ENCODE measurements at places on chromosomes 1 and 21. TPM values are rescaled to one million over a fixed set of nuclear protein-coding genes. Genes with fewer than 3 reads are reported as not detected.

PTCH2 gene
- total RNA-seq: 0.04 TPM

DR1 gene
- total RNA-seq: 56.3 TPM

DNA sequence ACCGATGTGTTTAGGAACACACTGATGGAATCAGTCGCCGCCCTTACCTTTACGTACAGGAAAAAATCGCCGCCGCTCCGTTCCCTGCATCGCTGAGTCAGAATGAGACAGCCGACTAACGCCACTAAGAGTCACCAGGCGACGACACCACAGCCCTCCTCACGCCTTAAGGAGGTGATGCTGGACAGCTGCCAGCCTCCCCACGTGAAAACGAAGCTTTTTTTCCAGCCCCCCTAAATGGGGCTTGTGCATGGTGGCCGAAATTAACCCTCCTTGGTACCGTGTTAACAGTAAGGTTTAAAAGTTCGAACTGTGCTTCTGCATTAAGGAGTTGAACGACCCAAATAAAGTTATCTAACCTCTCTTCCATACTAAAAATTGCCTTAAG lies 511 bp downstream of the DNTTIP2 start:
- no peak for DNase-seq

DNA sequence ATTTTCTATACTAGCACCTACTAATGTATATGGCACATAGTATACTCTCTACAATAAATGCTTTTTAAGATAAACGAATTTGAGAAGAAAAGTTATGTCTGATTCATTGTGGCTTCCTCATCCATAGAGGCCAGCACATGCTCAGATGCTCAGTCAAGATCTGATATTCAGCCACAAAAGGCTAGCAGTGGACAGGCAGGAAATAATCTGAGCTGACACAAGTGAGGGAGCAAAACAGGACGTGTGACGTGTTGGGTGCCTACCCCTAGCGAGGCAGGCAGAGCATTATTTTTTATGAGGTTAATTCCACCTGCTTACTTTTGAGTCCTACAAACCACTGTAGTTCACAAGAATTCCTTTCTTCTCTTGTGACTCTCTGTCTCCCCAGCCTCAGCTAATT lies 550.9 kb downstream of the SMYD3 start:
- peak; percentile 10 for DNase-seq

DNA sequence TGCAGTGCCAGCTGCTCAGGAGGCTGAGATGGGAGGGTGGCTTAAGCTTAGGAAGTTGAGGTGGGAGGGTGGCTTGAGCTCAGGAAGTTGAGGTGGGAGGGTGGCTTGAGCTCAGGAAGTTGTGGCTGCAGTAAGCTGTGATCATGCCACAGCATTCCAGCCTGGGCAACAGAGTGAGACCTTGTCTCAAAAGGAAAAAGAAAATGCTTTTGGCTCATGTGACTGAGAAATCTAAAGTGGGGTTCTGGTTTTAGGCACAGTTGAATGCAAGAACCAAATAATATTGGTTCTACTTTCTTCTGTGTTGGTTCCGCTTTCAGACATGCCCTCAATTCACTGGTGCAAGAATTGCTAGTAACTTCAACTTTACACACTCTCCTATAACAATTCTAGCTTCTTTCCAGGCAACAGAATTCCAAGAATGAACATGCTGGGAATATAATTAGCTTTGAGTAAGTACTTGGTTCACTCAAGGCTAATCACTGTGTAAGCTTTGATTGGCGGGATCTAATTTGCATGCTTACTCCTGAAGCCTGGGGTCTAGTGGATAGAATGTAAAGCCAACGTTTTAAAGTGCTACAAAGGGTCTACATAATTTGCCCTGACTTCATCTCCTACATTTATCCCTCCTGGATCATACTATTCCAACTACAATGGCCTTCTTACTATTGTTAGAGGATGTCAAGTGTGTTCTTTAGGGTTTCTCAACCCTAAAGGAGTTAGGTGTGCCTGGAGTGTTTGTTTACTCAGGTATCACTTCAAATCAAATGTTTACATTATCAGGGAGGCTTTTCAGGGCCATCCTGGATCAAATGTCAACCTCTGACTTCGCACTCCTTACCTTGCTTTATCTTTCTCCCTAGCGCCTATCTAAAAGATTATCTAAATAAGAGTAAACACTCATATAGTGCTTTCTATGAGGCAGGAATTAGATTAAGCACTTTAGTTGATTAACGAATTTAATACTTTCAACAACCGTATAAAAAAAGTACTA lies 115.1 kb downstream of the SLC16A1 start:
- DNase-seq: no peak

GRCh38 chr1:181110013-181110412 lies 21.5 kb downstream of the IER5 start:
- no peak for DNase-seq

Data from pulmonary artery endothelial cell (primary cell).